ENCODE measurements at places on chromosomes 7 and 10.

GRCh38 chr7:12941512-12941911, 254.1 kb downstream of the ARL4A start:
- no peak for DNase-seq

DNA sequence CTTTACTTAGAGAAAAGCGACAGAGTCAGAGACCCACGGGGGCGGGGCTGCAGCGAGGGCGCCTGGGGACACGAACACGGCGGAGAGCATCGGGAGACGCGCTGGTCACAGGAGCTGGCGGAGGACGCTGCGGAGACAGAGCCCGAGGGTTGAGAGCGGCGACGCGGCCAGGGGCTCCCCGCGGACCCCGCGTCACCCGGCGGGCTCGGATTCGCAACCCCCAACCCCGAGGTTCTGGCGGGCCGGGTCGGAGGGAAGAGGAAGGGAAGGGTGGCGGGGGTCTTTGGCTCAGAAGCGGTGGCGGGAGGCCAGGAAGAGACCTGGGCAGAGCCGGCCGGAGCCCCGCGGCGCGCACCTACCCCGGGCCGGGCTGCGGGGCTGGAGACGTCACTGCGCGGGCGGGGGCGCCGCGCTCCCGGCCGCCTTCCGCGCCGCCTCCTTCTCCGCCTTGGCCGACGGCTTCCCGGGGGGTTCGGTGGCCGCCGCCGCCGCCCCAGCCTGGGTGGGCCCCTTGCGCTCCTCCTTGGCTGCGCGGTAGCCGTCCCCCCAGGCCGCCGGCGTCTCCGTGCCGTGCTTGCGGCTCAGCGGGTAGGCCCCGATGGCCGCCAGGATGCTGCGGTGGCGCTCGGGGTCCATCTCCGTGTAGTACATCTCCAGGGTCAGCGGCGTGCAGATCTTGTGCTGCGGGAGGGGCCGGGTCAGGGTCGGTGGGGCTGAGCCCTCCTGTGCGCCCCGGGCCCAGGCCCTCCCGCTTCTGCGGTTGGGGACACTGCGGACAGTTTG, 11.1 kb downstream of the CALY start:
- no peak for DNase-seq

GRCh38 chr10:91864099-91864498, 45.2 kb downstream of the FGFBP3 start:
- no peak for DNase-seq

DNA sequence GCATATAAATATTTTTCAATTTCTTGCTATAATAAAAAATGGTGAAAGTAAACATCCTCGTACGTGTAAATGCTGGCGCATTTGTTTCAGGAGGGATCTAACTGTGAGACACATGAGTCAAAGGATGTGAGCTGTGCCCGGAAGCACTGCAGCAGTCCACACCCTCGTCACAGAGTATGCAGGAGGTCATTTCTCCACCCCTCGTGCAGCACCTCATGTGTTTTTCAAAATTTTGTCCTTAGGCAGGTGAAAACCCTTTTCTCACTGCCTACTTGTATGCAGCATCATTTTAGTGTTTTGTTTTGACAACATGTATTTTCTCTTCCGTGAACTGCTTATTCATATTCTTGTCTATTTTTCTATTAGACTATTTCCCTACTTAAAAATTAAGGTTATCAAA, 162.7 kb downstream of the AVL9 start:
- no peak for DNase-seq

GRCh38 chr10:59879363-59879913, 26.9 kb downstream of the CCDC6 start:
- DNase-seq: no peak

DNA sequence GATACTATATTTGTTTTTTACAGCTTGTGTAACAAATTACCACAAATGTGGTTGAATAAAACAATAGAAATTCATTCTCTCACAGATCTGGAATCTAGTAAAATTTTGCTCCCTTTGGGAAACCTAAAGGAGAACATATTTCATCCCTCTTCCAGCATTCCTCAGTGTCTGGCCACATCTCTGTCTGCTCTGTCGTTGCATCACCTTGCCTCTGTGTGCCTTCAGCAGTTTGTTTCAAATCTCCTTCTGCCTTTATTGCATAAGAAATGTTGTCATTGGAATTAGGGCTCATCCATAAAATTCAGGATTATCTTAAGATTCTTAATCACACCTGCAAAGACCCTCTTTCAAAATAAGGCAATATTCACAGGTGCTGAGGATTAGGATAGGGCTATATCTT, 14.5 kb downstream of the OR2A14 start:
- DNase-seq: no peak

- no peak for DNase-seq
These were observed 13.9 kb upstream of the DNAAF5 start for GRCh38 chr7:712381-713138.

DNA sequence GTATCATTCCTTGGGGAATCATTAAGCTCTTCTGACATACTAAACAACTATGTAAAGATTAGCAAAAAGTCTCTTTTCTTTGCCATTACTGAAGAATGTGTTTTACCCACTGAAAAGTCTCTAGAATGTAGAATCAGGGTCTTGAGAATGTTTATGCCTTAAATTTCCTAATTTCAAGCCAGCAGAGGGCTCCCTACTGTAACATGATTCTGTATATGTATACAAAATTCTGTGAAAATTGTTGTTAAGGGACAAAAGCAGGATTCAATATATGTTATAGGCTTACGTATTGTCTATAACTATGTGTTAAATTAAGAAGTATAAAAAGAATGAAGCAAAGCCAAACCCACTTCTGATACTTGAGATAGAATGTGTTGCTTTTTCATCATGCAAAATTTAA, 296.9 kb upstream of the DGKB start:
- no peak for DNase-seq

DNA sequence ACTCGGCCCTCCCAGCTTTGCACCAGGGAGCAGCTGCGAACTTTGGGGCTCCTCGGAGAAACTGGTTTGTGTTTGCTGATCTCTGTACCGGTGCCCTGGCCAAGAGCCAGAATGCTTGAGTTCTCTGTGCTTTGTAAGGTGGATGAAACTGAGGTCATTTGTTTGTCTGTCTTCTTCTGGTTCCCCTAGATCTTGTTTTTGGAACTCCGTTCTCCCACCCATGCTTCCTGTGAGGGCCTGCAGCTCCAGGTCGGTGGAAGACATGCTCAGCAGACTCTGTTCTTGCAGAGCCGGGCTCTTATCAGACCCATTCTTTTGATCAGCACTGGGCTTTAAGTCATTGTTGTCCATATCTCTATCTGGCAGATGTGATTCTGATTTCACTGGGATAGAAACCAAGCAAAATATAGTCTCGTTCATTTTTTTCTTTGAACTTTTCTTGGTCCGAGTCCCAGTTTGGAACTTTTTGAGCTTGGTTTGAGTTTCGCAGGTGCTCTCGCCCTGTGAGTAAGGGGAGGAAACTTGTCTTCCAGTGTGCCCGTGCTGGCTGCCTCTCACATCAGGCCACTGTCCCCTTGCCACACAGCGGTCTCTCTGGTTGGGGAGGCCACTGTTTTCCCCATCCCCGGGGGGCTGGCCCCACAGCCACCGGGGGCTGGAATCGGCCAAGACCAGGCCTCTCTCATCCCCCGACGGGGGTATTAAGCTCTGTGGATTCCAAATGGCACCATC, 31.2 kb downstream of the JCAD start:
- no peak for DNase-seq

- DNase-seq: no peak
These were observed 38.8 kb downstream of the PTN start for GRCh38 chr7:137304624-137305235.

DNA sequence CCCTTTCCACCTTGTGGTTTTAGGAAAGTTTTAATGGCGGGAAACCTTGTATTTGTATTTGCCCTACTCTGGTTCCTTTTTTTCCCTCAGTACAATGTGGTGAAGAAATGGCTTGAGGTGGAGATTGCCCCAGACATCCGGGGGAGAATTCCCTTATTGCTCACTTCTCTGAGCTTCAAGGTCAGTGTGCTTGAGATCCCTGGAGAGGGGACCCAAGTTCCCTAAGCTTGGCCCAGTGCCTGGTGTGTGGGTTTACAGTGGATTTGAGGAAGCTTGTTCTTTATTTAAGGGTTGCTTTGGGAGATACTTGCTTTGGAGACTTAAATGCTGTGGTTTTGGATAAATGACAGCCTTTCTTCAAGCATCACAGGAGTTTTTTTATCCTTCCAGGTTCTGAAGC, 18.3 kb downstream of the CALHM2 start:
- DNase-seq: no peak
